ENCODE measurements at places on chromosomes 13 and 19.
A peak's percentile ranks its signal among the peaks of the same experiment; 100 is the strongest.

- DNase-seq = no peak
Observed at GRCh38 chr13:33092073-33092987, 76.1 kb downstream of the KL start.

- no peak for DNase-seq
Observed at GRCh38 chr19:17966550-17967256, at the start of gene KCNN1. TSS of gene KCNN1 (plus strand) at chr19:17967107. CDS start at chr19:17973889, 6,782 bp downstream.

- no peak for DNase-seq
Observed at GRCh38 chr19:7978179-7978825, 27.1 kb downstream of the ELAVL1 start.

DNA sequence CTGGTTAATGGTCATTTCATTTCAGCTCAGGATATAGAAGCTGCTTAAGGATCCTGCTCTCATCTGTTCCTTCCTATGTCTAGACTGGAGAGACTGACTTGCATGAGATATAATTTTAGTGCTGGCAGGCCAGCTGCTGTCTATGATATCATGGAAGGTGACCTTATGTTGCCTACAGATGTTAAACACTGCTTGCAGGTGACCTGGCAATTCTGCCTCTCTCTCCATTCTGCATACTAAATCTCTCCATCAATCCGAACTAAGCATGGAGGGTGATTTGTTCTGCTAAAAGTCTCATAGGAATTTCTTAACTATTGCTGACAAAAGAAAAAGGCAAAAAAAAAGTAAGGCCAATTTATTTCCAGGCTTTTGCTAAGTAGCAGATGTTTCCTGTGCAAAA, 81.0 kb downstream of the CCNA1 start:
- no peak for DNase-seq

- no peak for DNase-seq
Observed at GRCh38 chr19:30848636-30849425, 476.6 kb downstream of the ZNF536 start.

DNA sequence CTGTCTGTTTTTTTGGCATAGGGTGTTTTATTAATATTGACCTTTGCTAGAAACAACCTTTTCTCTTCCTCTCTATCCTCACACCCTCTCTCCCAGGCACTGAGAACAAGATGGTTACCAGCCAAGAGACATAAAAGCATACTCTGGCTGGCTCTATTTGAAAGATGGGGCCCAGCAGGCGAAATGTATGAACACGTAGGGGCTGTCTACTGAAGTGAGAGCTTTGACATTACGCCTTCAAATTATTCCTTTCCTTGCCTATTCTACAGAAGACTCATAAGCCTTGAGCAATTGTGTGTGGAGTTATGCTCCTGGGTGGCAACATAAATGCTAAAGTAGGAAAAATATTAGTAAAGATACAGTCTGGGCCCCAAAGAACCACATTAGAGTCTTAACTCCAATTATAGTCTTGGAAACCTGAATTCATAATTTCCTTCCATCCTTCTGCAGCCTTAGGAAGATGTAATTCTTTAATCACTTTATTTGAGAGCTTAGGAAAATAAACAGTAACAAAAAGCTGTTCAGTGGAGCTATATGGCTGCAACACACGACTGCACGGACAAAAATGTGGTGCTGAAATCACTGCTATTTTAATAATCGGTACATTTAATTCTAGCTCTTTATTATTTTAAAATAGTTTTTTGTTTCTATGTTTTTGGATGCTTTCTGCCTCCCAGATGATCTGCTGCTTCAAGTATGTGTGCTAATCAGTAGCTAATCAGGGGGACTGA, 122.3 kb upstream of the RNF113B start:
- no peak for DNase-seq

GRCh38 chr13:99982036-99982730, 599 bp downstream of the ZIC2 start:
- DNase-seq = no peak

- no peak for DNase-seq
Observed at GRCh38 chr13:51067210-51067701, 43.8 kb downstream of the C13orf42 start.

- DNase-seq = no peak
Observed at GRCh38 chr13:31115616-31116015, 46.1 kb downstream of the HSPH1 start.

DNA sequence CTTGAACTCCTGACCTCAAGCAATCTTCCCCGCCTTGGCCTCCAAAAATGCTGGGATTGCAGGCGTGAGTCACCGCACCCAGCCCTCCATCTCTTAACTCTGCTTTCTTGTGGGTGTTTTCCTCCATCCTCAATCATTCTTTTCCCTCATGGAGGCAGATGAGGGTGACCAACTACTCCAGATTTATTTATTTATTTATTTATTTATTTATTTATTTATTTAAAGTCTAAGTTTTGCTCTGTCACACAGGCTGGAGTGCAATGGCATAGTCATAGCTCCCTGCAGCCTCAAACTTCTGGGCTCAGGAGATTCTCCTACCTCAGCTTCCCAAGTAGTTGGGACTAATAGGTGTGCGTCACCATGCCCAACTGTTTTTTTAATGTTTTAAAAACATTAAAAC, 14.9 kb downstream of the VAV1 start:
- DNase-seq = no peak

DNA sequence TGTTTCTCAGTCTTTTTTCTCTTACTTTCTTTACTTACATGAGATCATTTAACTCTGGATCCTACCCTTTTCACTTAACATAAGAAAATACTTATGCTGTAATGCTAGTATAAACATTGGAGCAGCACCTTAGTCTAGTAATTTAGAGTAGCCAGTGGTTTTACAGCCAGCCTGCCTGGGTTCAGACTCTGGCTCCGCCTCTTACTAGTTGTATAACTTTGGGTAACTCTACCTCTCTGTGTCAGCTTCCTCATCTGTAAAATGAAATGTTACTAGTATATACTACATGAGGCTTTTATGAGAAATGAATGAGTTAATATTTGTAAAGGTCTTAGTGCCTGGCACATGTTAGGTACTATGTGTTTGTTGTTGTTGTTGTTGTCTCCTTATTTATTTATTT, 5.6 kb downstream of the CDADC1 start:
- DNase-seq = no peak

- peak; percentile 96 for DNase-seq
Observed at GRCh38 chr19:55452749-55453346, 8.6 kb downstream of the ISOC2 start.

DNA sequence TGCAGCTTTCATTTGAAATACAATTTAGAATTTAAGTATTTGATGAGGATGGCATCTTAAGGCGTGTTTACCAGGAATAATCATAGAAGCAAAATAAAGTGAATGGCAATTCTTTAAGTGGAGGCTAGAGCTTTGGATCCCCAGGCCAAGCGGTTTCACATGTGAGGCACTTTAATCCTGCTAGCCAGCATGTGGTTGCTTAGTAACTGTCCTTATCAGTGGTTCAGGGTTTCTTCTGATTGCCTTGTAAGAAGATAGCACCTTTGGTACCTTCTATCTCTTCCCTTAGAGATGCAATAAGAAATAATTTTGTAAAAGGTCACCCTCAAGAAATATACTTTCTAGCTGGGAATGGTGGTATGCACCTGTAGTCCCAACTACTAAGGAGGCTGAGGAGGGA, 38.9 kb upstream of the SERP2 start:
- DNase-seq = no peak

GRCh38 chr19:14400951-14401431, 18.1 kb downstream of the DDX39A start:
- no peak for DNase-seq

GRCh38 chr19:48310227-48310626, 15.1 kb upstream of the EMP3 start:
- DNase-seq = no peak

DNA sequence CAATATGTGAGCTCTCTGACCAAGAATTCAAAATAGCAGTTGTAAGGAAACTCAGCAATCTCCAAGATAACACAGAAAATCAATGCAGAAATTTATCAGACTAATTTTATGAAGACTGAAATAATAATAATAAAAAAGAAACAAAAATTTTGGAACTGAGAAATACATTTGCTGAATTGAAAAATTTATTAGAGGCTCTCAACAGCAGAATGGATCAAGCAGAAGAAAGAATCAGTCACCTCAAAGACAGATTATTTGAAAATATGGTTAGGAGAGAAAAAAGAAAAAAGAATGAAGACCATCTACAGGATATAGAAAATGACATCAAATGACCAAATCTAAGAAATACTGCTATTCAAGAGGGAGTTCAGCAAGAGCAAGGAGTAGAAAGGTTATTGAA, 75.6 kb downstream of the RFC3 start:
- no peak for DNase-seq

DNA sequence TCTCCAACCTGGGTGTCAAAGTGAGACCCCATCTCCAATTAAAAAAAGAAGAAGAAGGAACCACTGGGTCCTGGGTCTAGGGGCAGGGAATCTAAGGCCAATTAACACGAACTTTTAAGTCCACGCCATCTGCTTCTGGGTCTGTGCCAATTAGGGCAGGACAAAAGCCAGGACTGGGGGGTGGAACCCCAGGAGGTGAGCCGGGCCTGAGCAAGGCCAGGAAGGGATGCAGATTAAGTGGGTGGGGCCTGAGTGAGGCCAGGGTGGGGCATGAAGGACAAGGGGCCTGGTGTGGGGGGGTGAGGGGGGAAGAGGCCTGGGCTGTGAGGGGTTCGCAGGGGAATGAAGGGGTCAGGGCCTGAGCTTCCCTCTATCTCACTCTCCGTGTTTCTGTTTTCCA, 26.3 kb upstream of the ZNF83 start:
- no peak for DNase-seq

- DNase-seq = no peak
Observed at GRCh38 chr13:44619651-44620050, 43.5 kb upstream of the TSC22D1 start.

GRCh38 chr13:100944791-100945345, 270.3 kb upstream of the TMTC4 start:
- DNase-seq = no peak

DNA sequence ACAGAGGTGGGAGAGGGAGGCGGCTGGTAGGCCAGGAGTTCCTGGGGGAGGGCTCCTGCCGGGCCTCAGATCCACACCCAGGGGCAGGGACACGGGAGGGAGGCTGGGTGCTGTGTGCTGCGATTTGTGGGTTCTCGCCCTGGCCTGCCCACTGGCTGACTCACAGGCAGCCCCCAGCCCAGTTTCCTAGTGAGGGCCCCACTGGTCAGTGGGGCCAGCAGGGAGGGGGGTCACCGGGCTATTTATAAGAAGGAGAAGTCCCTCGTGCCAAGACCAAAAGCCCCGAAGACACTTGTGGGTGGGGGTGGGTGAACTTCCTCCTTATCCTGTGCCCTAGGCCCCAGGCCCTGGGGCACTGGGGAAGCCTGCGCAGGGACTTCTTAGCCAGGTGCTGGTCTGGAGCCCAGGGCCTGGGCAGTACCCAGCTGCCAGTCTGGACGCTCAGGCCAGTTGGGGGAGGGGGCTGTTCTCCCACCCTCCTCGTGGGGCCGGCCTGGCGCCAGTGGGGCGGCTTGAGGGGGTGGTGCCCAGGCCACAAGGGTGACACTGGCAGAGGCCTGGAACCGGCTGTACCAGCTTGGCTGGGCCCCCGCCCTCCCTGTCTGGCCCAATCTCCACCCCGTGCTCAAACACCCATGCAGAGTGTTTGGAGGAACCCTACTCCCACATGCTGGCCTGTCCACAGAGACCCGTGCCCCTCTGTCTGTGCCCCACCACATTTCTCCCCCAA, 5.0 kb upstream of the JUNB start:
- no peak for DNase-seq

GRCh38 chr13:23865026-23865425, 24.2 kb downstream of the MIPEP start:
- DNase-seq = no peak

DNA sequence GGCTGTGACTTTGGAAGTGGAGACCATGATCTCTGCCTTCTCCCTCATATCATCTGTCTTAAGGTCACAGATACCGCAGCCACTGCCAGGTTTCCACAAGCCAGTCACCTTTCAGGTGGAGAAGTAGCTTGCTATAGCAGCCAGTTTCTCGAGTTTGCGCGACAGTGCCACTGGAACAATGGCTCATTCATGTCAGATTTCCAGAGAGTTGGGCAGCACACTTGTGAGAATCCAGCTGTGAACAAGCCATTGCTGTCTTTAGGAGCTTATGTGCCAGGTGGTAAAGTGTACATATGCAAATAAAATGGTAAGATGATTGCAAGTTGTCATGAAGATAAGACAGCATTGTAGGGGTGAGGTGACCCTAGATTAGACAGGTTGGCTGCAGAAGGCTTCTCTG, 22.3 kb downstream of the GARRE1 start:
- DNase-seq = no peak

GRCh38 chr13:23642110-23642509, 71.9 kb downstream of the TNFRSF19 start:
- no peak for DNase-seq

DNA sequence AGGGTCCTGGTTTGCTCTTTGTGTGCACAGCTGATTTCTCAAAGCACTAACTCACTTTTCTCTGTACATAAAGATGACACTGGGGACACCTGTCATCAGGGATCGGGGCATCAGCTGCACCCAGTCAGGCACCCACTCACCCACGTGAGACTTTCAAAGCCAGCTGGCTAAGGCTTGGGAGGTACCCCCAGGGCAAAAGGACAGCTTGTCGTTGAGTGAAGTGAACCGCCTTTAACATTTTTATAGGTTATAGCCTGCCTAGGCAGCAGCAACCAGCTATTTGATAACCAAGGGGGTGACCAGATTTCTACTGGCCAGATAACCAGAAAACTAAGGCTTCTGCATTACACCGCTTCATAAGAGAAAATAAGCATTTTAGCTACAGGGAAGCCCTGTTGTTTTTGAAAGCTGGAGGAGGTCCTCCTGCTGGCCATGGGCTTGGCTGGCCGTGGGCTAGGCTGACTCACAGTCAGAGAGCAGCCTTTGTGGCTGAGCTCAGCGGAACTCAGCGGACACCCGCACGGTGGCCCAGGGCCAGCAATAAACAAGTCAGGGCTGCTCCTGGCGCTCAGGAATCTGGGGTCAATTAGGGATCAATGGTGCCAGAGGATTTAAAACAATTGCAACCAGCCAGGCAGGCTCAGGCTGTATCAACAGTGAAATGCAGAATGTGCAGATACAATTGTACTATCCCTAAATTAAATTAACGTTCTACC, 57.1 kb downstream of the ALOX5AP start:
- DNase-seq = peak; percentile 74

DNA sequence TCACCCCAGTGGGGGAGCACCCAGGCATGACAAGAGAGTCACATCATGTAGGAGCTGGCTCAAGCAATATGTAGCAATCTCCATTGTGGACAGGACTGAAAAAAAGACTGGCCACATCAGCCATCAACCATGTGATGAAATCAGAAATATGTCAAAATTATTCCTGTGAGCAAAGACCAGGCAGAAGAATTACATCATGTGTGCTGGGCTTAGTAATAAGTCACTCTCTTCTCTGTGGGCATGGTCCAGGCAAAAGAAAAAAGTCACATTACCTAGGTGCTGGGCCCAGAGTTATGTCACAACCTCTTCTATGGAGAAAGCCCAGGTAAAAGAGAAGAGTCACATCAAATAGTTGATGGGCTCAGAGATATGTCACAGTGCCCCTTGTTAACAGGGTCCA, 28.3 kb upstream of the ZNF729 start:
- DNase-seq = no peak

- no peak for DNase-seq
Observed at GRCh38 chr19:46745521-46746280, at the start of gene FKRP. TSS of gene FKRP (plus strand) at chr19:46746057. CDS start at chr19:46755451, 9,394 bp downstream.
